ENCODE measurements at places on chromosomes 3 and 15.

- no peak for DNase-seq
Observed at GRCh38 chr3:25725810-25726209, 57.4 kb downstream of the NGLY1 start.

DNA sequence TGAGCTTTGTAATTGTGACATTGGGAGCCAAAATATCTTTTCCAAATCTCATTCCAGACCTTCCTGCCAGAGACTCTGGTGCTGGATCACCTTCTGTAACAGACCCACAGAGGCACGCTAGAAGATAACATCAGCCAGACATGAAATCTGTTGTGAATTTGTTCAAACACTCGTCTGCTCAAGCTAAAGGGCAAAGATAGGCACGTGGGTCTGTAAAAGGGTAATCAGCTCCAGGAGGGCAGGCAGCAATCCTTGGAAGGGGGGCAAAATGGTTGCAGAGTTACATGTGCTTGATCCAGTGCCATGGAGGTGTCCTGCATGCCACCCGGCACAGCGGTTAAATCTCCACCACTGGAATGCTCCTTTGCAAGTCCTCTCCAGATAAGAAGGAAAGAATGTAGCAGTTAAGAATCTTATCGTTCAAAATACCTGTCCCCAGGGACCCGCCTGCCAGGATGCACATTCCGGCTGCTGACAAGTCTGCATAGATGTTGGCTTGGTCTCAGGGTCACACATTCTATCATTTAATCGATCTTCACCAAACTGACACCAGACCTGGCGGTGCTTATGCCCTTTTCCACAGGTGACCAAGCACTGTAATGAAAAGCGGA, 74.8 kb downstream of the ADAMTS9 start:
- DNase-seq, result no peak

DNA sequence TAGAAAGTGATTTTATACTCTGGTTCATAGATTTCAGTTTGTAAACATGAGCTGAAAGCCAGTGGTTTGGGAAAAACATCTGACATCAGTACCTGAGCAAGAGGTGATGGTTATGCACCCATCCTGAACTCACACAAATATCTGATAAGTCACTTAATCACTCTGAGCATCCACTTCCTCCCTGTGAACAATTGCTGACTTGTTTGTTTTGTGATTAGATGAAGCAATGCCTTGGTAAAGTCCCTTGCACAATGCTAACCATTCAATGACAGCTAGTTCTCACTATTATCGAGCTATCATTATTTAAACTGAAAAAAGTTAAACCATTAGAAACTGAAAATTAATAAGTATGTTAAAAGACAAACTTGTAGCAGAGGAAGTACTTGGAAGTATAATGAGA, 303.0 kb downstream of the PLOD2 start:
- DNase-seq, result no peak

- no peak for DNase-seq
Observed at GRCh38 chr3:178558637-178559036, 22.4 kb downstream of the KCNMB2 start.

- DNase-seq, result no peak
Observed at GRCh38 chr15:28921336-28921735, 35.6 kb downstream of the APBA2 start.

GRCh38 chr15:32003558-32003957, 26.8 kb upstream of the CHRNA7 start:
- no peak for DNase-seq

GRCh38 chr15:43775411-43775965, 1.3 kb downstream of the ELL3 start:
- no peak for DNase-seq

GRCh38 chr3:87201727-87202126, 25.4 kb upstream of the CHMP2B start:
- no peak for DNase-seq

GRCh38 chr15:100926971-100927756, 8.0 kb downstream of the LRRK1 start:
- no peak for DNase-seq

Measured in stimulated activated CD8-positive, alpha-beta memory T cell treated with anti-CD3 and anti-CD28 coated beads, Interleukin-7, amount 100 ng/mL, for 1 hour (primary cell).